ENCODE measurements at places on chromosomes 12 and 14.

- DNase-seq, result no peak
Observed at GRCh38 chr12:122079033-122079531, 526 bp downstream of the MLXIP start.

DNA sequence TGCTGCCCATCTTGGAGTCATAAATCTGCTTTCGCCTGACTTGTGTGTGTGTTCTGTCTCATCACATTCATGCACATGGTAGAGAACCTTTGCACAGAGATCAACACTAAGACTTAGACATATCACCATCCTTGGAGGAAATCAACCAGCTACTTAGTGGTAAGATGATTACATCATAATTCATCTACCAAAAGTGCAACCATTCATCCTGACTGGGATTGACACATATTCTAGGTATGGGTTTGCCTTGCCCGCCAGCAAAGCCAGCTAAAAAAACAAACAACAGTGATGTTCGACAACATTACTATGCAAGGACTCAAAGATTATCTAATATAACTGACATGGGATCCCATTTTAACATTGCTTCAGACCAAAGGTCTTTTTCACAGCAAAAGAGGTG, 228.7 kb downstream of the NUAK1 start:
- no peak for DNase-seq

- no peak for DNase-seq
Observed at GRCh38 chr14:101973356-101973755, 9.0 kb downstream of the DYNC1H1 start.

DNA sequence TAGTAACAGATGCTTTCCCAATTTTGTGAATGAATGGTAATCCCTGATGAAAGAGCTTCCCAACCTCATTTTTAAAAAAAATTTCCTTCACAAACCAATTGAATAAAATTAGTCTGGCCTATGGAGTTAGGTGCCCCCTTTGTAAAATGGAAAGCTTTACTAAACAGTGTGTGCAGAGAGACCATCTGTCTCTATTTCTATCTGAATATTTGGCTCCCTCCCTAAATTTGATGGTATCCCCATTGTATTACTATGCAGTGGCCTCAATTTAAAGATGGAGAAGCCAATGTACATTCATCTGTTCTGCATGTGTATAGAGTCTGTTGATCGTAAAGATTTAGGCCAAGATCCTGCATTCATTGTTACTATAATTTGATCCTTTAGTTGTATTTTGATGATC, 397.7 kb upstream of the RGS6 start:
- no peak for DNase-seq

DNA sequence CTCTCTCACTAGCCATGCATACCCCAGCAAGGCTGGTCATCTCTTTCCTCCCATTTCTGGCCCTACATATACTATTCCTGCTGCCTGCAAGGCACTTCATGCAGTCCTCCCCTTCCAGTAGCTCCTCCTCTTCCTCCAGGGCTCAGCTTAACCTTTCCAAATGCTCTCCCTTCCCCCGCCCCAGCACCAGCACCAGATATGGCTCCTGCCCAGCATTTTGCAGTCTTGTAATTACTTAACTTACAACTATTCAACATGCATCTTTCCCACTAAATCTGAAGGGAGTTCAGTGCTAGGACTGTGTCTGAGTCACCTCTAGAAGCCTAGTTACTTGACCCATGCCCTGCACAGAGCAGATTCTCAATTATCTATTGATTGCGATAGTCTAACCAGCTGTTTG, 1.8 kb upstream of the FBXO21 start:
- no peak for DNase-seq

DNA sequence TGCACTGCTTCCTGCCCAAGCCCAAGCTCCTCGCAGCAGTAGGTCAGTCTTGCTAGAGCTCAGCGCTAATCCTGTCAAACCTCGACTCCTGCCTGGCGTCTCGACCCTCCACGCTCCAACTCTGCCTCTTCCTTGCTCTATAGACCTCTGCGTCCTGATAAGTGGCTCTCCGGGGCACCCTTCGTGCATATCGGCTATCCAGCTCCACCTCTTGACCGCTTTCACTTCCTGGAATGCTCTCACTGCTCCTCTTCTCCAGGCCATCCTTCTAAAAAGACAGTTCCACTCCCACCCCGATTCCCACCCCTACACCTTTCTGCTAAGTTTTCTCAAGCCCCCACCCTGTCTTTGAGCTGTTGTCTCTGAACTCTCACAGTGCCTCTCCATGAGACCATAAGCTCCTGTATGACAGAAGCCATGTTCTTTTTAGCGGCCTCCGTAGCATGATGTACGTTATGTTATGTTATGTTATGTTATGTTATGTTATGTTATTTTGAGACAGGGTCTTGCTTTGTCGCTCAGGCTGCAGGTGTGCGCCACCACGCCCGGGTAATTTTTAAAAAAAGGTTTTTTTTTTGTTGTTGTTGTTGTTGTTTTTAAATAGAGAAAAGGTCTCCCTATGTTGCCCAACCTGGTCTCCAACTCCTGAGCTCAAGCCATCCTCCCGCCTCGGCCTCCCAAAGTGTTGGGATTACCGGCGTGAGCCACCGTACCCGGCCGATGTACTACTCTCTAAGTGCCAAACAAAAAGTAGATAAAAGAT, 601 bp downstream of the COX14 start:
- no peak for DNase-seq

GRCh38 chr12:24960222-24960855, 11.4 kb upstream of the BCAT1 start:
- DNase-seq, result no peak
